ENCODE measurements at places on chromosomes 6 and 20.
A peak's percentile ranks its signal among the peaks of the same experiment; 100 is the strongest.

GRCh38 chr20:57841297-57841866 is 131.6 kb upstream of the PMEPA1 start:
- no peak for DNase-seq

GRCh38 chr20:17505636-17506517 is 25.3 kb downstream of the BFSP1 start:
- no peak for DNase-seq

- no peak for DNase-seq
Observed at GRCh38 chr6:157169226-157169625, 154.1 kb downstream of the TMEM242 start.

DNA sequence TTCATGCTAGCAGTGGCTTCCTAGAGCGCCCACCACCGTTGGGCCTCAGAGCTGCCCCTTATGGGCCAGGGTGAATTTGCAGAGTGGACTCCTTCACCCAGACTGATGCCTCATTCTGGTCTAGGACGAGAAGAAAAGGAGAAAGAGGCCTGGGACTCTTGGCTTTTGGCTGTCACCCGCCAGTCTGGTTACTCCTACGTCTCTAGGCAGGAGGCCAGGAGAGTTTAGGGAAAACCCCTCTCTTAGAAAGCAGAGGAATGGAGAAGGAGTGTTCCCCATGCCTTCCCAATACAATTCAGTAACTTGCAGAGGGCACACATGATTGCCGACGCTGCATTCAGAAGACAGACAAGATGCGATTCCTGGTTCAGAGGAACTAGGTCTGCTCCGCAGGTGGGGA is 70.1 kb downstream of the CDC5L start:
- no peak for DNase-seq

- no peak for DNase-seq
Observed at GRCh38 chr6:39402239-39402751, 79.8 kb upstream of the KCNK16 start.

- no peak for DNase-seq
Observed at GRCh38 chr20:36121981-36122930, 32.3 kb upstream of the EPB41L1 start.

DNA sequence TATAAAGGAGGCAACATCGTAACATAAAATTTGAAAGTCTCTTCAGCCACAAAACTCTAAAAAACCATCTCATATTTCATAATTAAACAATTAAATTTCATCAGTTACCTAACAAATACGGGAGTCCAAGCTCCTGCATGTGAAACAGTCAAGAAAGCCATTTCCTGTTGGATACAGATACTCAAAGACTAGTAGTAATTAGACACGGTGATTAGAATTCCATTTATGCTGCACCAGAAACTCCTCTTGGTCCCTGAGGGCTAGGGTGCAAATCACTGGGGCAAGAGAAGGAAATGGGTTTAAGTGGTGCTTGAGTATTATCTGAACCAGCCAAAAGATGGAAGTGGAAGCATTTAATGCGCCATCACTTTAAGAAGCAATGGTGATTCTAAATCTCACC is 27.4 kb downstream of the TRAM2 start:
- DNase-seq = no peak

DNA sequence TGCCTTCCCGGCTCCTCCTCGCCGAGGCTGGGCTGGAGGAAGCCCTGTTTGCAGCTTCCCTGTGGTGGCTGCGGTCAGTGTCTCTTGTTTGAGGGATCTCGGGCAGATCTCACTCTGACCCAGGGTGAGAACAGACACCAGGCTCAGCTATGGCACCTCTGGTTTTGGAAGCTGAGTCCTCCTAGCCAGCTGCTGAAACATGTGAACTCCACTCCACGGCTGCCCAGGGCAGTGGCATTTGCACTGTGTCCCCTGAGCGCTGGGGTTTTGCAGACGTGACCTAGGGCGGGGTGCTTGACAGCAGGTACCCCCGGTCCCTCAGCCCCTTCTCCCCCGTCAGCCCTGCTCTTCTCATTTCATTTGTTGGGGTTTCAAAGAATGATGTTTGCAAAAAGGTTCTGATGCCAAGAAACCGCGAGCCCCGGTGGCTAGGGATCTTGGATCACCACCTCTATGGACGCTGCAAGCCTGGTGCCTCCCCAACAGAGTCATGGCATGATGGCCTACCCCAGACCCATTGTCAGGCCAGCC is 55.0 kb upstream of the DACT2 start:
- no peak for DNase-seq

DNA sequence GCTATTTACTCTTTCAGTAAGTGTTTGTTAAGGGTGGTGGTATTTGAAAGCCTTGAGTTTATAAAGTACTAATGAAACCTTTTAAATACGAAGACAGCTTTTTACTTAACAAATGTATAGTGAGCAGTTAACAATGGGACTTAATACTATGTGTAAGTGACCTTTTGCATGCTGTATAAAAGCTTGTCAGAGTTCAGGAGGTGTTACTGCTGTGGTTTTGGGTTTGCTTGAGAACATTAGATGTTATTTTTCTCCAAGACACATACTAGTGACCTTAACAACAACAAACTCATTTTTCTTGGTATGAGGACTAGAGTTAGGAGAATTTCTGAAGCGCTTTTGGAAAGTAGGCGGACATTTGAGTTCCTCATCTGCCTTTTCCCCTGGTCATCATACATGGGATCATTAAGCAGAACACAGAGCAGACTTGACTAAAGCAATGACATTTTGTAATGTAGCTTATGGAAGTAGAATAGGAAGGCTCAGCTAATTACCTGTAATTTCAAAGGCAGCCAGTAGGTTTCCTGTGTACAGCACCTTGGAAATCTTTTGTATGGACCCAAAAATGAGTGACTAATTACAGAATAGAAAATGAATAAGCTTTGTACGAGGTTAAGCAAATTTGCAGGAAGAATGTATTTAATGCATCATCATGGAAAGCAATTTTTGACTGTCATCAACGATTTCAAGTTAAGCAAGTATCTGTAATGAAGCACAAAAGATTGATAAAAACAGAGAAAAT is 14.1 kb downstream of the CDYL start:
- no peak for DNase-seq

- no peak for DNase-seq
Observed at GRCh38 chr20:21982559-21982958, 277.1 kb downstream of the PAX1 start.

- DNase-seq = no peak
Observed at GRCh38 chr6:129996387-129996786, 22.0 kb upstream of the L3MBTL3 start.

- DNase-seq = no peak
Observed at GRCh38 chr20:58913079-58913478, 60.6 kb downstream of the GNAS start.

- DNase-seq = peak; percentile 72
Observed at GRCh38 chr6:47203266-47203937, 106.3 kb downstream of the TNFRSF21 start.

- no peak for DNase-seq
Observed at GRCh38 chr6:136186363-136186762, 63.7 kb downstream of the MTFR2 start.

DNA sequence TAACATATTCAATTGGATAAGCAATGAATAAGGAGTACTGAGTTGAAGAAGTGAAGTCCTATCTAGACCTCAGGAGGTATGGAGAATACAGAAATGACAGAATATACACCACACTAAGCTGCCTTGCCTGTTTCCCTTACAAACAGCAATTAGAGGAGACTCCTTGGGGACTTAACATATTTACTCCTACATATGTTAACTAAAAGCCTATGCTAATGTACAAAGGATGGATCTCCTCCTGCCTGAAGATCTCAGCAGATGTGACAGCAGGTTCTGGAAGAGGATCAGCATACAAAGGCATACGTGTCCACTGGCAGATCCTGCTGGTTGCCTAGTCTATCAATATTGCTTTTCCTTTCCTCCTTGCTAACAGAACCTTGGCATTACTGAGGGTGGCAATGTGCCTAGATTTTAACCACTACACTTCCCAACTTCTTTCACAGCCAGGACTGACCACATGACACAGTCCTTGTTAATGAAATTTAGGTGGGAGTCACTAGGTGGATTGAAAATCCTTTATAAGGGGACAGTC is 29.6 kb downstream of the PRKN start:
- DNase-seq = no peak

- DNase-seq = no peak
Observed at GRCh38 chr6:14831937-14832336, 413.9 kb upstream of the JARID2 start.

DNA sequence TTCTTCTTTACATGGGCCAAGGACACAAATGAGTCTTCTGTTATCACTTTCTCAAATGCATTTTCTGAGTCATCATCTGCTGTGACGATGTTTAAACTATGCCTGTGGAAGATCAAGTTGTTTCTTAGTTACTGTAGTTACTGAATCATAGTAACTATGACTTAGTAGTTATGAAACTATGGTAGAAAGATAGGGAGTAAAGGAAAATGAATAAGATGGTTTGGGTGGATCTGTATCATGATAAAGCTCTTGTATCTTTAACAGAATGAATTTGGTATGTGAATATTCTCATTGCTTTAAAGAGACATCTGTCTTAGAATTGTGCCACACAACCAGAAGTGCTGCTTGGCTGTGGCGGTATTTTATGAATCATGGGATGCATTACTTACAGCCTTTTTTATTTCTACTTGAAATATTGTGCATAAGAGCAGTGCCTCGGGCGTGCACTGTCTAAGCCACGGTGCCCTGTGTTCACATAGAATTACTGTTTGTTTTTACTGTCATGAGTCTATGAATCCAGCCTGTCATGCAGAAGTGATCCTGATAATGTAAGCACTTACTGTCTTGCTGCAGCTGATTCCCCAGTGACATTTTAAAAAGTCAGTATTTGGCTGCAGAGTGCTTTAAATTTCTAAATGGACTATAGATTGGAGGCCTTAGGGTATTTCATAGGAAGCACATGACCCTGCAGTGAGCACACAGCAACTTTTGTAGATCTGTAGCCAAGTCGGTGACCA is 215.2 kb downstream of the TMEM242 start:
- no peak for DNase-seq

Data from GM12865 (cell line).